ENCODE measurements at places on chromosomes 12 and 14. TPM values are rescaled to one million over a fixed set of nuclear protein-coding genes. Genes with fewer than 3 reads are reported as not detected.

OAS2 gene
- 4.0 TPM for total RNA-seq

TDRD9 gene
- total RNA-seq = 1.8 TPM

RPS26 gene
- 2,313 TPM for total RNA-seq

ATP2B1 gene
- 18.8 TPM for total RNA-seq

SOAT2 gene
- not detected for total RNA-seq

Measured in cardiac atrium fibroblast (primary cell).